ENCODE measurements at places on chromosomes 2 and 18. TPM values are rescaled to one million over a fixed set of nuclear protein-coding genes. Genes with fewer than 3 reads are reported as not detected.

Gene CD8B
- 0.81 TPM for total RNA-seq

Gene ACMSD
- not detected for total RNA-seq

Gene LYPD1
- 0.34 TPM for total RNA-seq

DNA sequence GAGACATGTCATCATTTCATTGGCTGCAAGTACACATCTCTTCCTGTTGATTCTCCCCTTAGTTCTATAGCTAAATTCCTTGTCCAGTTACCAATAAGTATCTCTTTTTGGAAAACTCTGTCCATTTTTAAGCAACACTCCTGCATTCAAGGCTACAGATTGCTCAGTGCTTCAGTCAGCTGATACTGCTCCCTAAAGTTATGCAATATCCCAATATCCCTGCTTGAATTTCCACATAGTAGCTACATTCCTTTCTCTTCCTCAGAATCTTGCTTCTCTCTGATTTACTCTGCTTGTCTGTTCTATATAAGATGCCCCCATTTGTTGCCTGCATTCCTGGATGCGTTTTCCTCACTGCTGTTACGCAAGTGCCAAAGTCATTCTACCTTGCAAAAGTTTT, 109.8 kb downstream of the PARD3B start:
- no peak for DNase-seq

DNA sequence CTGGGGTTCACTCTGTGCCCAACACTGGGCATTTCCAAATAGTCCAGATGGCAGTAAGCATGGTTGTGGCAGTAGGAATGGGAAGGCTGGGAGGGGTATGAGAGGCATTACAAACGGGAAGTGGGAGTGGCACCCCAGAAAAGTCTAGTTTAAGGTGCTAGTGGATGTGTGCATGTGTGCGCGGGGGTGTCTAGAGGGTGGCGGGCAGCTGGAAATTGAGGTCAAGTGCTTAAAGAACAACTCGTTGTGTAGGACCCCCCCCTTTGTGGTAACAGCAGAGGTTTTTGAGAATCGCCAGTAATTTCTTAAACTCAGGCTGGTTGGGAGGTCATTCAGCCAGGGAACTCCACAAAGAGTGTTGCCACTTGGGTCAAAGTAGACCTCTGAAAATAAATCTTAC, 69.9 kb downstream of the RHBDD1 start:
- no peak for DNase-seq
